Retina (tissue), 1 donor: ENCODE measurements at places on chromosomes 6 and 20.

DNA sequence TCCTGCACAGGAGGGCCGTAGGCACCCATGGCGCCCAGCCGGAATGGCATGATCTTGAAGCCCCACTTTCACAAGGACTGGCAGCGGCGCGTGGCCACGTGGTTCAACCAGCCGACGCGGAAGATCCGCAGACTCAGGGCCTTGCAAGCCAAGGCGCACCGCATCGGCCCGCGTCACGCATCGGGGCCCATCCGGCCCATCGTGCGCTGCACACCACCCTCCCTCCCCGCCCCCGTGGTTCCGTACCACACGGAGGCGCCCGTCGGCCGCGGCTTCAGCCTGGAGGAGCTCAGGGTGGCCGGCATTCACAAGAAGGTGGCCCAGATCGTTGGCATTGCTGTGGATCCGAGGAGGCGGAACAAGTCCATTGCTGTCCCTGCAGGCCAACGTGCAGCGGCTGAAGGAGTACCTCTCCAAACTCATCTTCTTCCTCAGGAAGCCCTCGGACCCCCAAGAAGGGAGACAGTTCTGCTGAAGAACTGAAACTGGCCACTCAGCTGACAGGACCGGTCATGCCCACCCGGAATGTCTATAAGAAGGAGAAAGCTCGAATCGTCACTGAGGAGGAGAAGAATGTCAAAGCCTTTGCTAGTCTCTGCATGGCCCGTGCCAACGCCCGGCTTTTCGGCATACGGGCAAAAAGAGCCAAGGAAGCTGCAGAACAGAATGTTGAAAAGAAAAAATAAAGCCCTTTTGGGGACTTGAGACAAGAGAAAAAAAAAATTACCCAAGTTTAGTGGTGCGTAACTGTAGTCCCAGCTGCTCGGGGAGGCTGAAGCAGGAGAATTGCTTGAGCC lies 9.9 kb upstream of the NCOA5 start:
- peak; percentile 34 for DNase-seq

DNA sequence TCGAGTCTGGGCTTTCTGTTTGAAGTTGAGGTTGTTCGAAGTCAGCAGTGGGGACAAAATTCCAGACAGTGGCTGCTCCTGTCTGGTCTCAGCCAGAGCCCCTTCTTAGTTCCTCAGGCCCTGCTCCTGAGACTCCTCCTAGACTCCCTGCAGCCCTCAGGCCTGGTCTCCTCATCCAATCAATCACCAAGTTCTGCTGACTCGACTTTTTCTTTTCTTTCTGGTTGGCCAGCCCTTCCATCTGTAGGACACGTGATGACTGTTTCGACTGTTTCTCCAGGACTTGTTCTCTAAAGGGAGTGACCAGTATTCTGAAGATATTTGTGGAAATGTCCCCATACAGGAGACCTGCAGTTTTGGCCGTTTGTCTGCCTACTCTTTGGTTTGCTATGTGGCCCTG lies 19.5 kb downstream of the PPP1R3G start:
- no peak for DNase-seq

- peak; percentile 47 for DNase-seq
Measured at GRCh38 chr6:2222275-2222842, 23.0 kb downstream of the GMDS start.

GRCh38 chr6:34190504-34191122 lies 44.7 kb upstream of the GRM4 start:
- DNase-seq: no peak

DNA sequence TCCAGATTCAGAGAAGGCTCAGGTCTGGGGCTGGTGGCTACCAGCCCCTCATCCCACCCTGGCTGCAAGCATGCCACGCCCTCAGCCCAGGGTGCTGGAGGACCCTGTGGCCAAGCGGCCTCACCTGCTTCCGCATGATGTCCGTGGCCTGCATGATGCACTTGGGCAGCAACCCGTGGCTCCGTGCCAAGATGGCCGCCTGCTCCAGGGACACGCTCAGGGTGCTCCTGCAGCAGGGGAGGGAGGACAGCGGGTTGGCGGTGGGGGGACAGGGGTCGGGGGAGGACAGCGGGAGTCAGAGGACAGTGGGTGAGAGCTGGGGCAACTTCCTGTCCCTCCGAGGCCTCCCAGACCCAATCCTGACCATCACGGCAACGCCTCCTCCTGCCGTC lies 200.1 kb downstream of the PREX1 start:
- DNase-seq: no peak

DNA sequence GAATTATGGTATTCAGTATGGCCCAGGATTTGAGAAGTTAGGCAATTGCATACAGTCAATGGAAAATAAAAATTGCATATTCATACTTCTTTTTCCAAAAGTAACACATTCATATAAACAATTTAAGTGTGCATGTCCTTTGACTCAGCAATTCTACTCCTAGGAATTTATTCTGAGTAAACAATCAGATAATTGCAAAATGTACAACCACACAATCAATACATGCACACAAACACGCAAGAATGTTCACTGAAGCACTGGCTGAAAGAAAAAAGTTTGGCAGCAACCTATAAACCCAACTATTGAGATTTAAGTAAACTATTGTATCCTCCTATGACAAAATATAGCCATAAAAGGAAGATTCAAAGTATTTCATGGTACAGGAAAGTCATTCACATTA lies 1.6 kb downstream of the CYP39A1 start:
- DNase-seq: no peak

DNA sequence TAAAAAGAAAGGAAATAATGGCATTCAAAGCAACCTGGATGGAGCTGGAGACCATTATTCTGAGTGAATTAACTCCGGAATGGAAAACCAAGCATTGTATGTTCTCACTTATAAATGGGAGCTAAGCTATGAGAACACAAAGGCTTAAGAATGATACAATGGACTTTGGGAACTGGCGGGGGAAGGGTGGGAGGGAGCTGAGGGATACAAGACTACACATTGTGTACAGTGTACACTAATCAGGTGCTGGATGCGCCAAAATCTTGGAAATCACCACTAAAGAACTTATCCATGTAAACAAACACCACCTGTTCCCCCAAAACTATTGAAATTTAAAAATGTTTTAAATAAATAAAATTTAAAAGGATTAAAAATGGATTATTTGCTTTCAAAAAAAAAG lies 4.1 kb upstream of the HLA-E start:
- DNase-seq: no peak

DNA sequence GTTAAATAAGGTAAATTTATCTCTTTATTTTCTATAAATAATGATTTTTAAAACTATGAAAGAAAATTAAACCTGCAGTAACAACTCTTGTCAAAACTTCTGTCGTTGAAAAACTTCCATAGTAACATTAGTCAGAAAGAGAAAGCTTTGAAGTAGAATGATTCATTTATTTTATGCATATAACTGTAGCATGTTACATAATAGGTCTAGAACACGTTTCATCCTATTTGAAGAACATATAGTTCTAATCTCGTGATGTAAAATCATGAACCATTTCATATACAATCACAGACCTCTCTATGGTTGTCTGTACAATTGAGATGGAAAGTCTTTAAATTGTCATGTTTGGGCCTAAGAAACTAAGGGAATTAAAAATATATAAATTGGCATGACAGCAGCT lies 61.3 kb upstream of the MYLIP start:
- no peak for DNase-seq

DNA sequence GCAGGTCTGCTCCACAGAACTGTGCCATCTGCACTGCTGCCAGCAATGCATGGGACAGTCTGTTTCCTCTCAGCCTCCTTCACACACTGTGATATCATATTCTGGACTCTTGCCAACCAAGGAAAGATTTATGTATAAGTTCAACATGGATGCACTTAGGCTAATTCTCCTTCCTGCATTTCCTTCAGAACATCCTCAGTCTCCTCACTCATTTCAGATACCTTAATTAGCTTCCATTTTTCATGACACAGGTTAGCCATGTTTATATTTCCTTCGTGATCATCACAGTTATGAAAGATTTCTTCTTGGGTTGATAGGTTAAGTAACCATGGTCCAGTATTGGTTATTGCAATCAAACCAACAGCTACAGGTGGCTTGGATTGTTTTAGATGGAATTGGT lies 46.4 kb upstream of the DDR1 start:
- DNase-seq: no peak

GRCh38 chr20:37943501-37944455 lies 40.9 kb downstream of the VSTM2L start:
- DNase-seq: no peak

DNA sequence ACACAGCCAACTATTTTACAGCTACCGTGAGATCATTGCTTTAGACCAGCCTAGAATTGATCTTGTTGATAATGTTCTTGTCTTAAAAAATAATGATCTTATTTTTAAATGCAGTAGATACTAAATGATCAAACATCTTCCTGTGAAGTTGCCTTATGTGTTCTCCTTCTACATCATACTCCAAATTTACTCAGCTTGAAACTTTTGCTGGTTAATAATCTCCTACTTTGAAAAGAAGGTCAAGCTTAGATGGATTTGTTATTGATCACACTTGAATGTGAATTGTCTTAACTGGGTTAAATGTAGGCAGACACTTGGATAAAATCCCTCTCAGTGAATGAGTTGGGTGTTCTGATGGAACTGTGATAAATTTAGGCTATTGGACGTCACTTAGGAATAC lies 91.9 kb downstream of the HAO1 start:
- no peak for DNase-seq

DNA sequence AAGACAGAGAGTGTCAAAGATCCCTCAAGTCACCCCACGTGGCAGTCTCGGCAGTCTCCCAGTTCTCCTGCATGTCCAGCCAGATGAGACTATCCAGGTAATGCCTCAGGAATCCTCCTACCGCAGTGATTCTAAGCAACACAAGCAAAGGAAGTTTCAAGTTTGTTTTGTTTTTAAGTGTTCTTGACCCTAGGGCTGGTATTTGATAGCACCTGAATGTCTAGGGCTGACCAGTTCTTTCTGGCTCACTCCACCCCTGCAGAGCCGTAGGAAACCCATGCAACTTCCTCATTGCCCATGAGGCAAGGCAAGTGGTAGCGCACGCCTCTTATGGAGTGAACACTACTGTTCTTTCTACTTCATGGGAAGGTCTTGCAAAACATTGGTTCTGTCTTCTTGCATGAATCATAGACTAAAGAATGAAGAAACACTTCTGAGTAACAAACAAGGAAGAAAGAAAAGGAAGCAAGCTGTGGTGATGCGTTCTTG lies 24.8 kb upstream of the FOXQ1 start:
- no peak for DNase-seq

DNA sequence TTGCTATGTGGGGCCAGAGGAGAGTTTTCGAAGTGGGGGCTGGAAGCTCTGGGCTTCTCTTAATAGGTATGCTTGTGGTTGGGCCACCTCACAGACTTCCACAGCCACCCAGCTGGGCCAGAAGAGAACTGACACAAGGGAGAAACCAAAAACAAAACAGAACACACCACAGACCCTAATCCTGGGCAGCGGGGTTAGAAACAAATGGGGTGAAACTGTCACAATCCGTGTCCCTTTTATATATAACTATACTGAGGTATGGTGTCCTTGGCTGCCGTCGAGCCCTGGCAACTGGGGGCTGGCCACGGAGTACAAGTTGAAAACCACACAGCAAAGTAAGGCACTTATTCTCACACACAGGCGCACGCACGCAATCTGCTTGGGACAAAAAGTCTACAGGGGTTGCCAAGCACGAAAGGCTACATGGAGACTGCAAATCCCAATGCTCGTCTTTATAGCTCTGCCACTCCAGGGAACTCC lies 78.3 kb downstream of the TRAM2 start:
- no peak for DNase-seq

GRCh38 chr6:170124150-170124549 lies 166.7 kb downstream of the DLL1 start:
- DNase-seq: no peak

- no peak for DNase-seq
Measured at GRCh38 chr6:74409447-74409846, 713.4 kb downstream of the CD109 start.

GRCh38 chr20:40536808-40537207 lies 152.2 kb downstream of the MAFB start:
- no peak for DNase-seq

- DNase-seq: no peak
Measured at GRCh38 chr6:118665011-118665410, 13.6 kb upstream of the CEP85L start.

DNA sequence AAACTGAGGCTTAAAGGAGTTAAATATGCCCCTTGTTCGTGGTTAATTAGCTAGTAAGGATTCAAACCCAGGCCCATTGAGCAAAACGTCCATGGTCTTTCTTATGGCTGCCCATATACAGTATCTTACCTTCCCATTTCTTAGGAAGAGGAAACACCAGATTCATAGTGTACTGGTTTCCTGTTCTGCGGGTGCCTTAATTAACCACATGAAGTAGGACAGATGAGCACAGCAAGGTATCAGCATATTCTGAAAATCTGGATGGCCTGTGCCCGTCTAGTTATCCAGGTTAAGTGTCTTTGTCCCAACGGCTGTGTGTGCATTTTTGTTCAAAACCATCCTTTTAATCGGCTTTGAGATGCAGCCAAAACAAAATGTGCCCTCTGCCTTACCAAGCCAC lies 93.4 kb upstream of the TRAF3IP2 start:
- no peak for DNase-seq

DNA sequence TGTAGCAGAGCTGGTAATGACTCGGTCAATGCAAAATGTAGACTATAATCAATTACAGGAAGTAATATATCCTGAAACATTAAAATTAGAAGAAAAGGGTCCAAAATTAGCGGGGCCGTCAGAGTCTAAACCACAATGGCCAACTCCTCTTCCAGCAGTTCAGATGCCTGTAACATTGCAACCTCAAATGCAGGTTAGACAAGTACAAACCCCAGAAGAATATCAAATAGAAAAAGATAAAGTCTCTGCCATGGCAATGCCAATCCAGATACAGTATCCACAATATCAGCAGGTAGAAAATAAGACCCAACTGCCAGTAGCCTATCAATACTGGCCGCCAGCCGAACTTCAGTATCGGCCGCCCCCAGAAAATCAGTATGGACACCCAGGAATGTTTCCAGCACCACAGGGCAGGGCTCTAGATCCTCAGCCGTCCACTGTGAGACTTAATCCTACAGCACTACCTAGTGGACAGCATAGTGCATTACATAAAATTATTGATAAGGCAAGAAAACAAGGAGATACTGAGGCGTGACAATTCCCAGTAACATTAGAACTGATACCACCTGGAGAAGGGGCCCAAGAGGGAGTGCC lies 158.4 kb downstream of the GPX5 start:
- peak; percentile 64 for DNase-seq

DNA sequence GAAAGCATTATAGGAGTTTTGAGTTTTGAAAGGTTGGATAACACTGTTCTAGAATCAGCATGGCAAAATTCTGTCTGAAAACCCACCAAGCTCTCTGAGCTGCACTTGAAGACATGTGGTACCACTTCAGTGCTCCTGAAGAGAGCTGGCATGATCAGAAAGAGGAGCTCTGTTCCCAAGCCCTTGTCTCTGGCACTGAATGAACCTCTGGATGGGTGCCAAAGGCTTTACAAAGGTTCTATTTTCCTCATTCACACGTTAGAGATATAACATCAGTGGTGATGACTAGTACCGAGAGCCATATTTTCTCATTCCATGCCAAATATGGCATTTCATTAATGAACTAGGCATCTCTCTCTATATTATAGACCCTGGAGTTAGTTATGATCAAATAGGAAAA lies 301.8 kb upstream of the ID4 start:
- DNase-seq: no peak
